IMR-90 (cell line): ENCODE measurements at places on chromosomes 3 and 15. TPM values are rescaled to one million over a fixed set of nuclear protein-coding genes. Genes with fewer than 3 reads are reported as not detected.
A peak's percentile ranks its signal among the peaks of the same experiment; 100 is the strongest.

GRCh38 chr3:97968376-97968775 lies 3.9 kb downstream of the RIOX2 start:
- no peak overlapping the region for H3K27ac ChIP-seq
- H3K4me3 ChIP-seq, result no peak overlapping the region
- peaks cover 3% of the 10 kb centered on the region for H3K36me3 ChIP-seq
- DNase-seq, result no peak
- H3K4me1 ChIP-seq, result peaks cover 9% of the 10 kb centered on the region

The ZMYND10 gene
- total RNA-seq, result 0.83 and 1.1 TPM in 2 replicates

- peak overlapping the region; percentile 62 for H3K27ac ChIP-seq
- no peak overlapping the region for H3K4me3 ChIP-seq
- peaks cover 28% of the 10 kb centered on the region for H3K4me1 ChIP-seq
- H3K27me3 ChIP-seq, result no peaks in the 10 kb centered on the region
- peak; percentile 90 for DNase-seq
These were observed 305.0 kb upstream of the C2CD4B start for GRCh38 chr15:62469874-62470688.

The MITF gene
- total RNA-seq, result 13.3 and 16.7 TPM in 2 replicates

DNA sequence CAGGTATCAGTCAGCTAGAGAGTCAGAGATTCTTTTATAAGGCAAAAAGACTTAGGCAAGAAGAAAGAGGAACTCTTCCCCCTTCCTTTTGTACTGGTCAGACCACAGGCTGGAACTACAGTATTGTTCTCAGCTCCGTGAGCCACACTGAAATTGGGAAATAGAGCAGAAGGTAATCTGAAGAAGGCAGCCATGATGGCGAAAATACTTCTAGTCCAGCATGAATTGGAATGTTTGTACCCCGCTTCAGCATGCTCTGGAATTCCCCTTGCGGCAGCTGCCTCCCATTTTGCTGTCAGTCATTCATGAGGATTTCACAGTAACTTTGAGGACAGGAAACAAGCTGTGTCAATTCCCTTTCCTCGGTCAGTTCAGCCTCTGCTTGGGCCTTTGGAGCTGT lies 96.2 kb downstream of the CORO2B start:
- peak; percentile 26 for DNase-seq
- H3K36me3 ChIP-seq, result no peaks in the 10 kb centered on the region
- H3K27me3 ChIP-seq, result no peaks in the 10 kb centered on the region
- H3K4me1 ChIP-seq, result no peaks in the 10 kb centered on the region
- no peak overlapping the region for H3K27ac ChIP-seq

GRCh38 chr3:133135306-133135705 lies 97.1 kb downstream of the TMEM108 start:
- DNase-seq, result no peak
- H3K4me3 ChIP-seq, result no peak overlapping the region
- H3K36me3 ChIP-seq, result no peaks in the 10 kb centered on the region
- H3K4me1 ChIP-seq, result no peaks in the 10 kb centered on the region

The FETUB gene
- not detected in 2 replicates for total RNA-seq

The SAMMSON gene
- not detected in 2 replicates for total RNA-seq

The FBXW12 gene
- total RNA-seq, result not detected in 2 replicates

The RAB6B gene
- 0.18 and 0.28 TPM in 2 replicates for total RNA-seq

The RTP4 gene
- not detected in 2 replicates for total RNA-seq

DNA sequence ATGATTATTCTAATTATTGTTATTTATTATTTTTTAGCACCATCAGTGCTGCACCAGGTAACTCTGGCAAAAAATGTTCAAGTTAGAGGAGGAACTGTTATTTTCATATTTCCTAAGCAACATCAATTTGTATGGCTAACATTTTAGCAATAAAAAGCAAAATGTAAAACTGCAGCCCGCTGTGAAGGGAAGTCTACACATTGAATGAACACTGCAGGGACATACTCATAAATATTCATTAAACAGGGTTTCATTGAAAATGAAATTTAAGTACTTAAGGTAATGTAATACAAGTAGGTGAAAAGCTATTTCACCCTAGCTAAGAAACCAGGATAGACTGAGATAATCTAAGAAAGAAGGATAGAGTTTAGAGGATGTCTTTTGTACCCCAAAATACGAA lies 532.7 kb downstream of the NLGN1 start:
- H3K4me1 ChIP-seq, result no peaks in the 10 kb centered on the region
- H3K36me3 ChIP-seq, result no peaks in the 10 kb centered on the region
- no peaks in the 10 kb centered on the region for H3K27me3 ChIP-seq
- DNase-seq, result no peak
- no peak overlapping the region for H3K27ac ChIP-seq

The SAMD7 gene
- not detected in 2 replicates for total RNA-seq

The FRMD4B gene
- 0.28 and 0.36 TPM in 2 replicates for total RNA-seq
